Breast epithelium (tissue), 4 donors: ENCODE measurements at places on chromosomes 7 and 10. TPM values are rescaled to one million over a fixed set of nuclear protein-coding genes. Genes with fewer than 3 reads are reported as not detected.
A peak's percentile ranks its signal among the peaks of the same experiment; 100 is the strongest.

Gene MMP21
- not detected for total RNA-seq

DNA sequence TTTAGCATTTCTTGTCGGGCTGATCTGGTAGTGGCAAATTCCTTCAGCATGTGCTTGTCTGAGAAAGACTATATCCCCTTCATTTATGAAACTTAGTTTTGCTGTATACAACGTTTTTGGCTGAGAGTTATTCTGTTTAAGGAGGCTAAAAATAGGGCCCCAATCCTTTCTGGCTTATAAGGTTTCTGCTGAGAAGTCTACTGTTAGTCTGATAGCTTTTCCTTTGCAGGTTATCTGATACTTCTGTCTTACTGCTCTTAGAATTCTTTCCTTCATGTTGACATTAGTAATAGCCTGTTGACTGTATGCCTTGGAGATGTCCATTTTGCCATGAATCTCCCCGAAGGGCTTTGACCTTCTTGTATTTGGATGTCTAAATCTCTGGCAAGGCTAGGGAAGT lies 9.9 kb downstream of the CASP7 start:
- no peaks in the 10 kb centered on the region for H3K27me3 ChIP-seq
- H3K27ac ChIP-seq: no peak overlapping the region
- no peak overlapping the region for H3K4me3 ChIP-seq
- DNase-seq: no peak

- H3K27ac ChIP-seq: no peak overlapping the region
- no peaks in the 10 kb centered on the region for H3K4me1 ChIP-seq
- H3K36me3 ChIP-seq: no peaks in the 10 kb centered on the region
- DNase-seq: no peak
- H3K4me3 ChIP-seq: no peak overlapping the region
- H3K27me3 ChIP-seq: no peaks in the 10 kb centered on the region
These were observed 13.5 kb downstream of the RPA3 start for GRCh38 chr7:7704867-7705266.

GRCh38 chr7:37916673-37917660 lies at the start of gene SFRP4:
Gene SFRP4 (minus strand): TSS chr7:37916817. CDS start chr7:37916537, 280 bp downstream.
- no peaks in the 10 kb centered on the region for H3K36me3 ChIP-seq
- no peaks in the 10 kb centered on the region for H3K4me1 ChIP-seq
- peak within 1 kb of the TSS; percentile 70 for H3K4me3 ChIP-seq
- peak within 1 kb of the TSS; percentile 76 for H3K27ac ChIP-seq
- DNase-seq: no peak

DNA sequence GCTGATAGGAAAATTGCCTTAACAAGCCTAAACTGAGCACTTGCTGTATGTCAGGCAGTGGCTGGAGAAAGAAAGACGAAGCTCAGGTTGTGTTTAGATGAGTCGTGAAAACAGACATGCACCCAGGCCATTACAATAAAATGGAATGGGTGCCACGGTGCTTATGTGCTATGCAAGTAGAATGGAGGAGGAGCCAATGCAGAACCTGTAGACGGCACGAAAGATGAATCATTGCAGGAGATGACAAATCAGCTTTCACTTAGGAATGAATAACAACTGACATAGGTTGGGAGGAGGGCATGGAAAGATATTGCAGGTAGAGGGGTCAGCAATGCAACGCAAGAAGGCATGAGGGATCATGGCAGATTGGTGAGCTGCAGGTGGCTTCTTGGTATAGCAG lies 61.2 kb upstream of the ARHGAP21 start:
- H3K36me3 ChIP-seq: no peaks in the 10 kb centered on the region
- no peak for DNase-seq
- peak overlapping the region; percentile 38 for H3K27ac ChIP-seq
- H3K27me3 ChIP-seq: no peaks in the 10 kb centered on the region
- H3K4me1 ChIP-seq: no peaks in the 10 kb centered on the region

DNA sequence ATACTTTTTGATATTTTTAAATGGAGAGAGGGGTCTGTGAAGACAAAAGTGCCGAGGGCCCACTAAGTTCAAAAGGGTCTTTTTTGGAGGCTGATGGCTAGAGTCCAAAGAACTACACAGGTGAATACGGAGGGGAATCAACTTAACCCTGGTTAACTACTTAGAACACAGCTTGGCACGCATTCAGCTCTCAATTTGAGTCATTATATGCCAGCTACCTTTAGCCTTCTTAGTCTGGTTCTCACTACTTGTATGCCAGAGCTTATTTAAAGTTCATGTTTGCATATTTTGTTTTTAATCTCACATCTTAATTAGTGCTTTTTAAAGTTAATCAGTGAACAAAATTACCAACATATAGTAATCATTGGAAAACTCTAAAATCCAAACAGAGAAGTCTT lies 80.8 kb downstream of the VWDE start:
- no peak overlapping the region for H3K27ac ChIP-seq
- DNase-seq: no peak
- no peak overlapping the region for H3K4me3 ChIP-seq
- H3K36me3 ChIP-seq: no peaks in the 10 kb centered on the region
- no peaks in the 10 kb centered on the region for H3K27me3 ChIP-seq
- H3K4me1 ChIP-seq: no peaks in the 10 kb centered on the region

- DNase-seq: no peak
- H3K27me3 ChIP-seq: no peaks in the 10 kb centered on the region
- no peak overlapping the region for H3K27ac ChIP-seq
- no peaks in the 10 kb centered on the region for H3K4me1 ChIP-seq
These were observed 182.8 kb upstream of the TNS3 start for GRCh38 chr7:47764746-47765145.

DNA sequence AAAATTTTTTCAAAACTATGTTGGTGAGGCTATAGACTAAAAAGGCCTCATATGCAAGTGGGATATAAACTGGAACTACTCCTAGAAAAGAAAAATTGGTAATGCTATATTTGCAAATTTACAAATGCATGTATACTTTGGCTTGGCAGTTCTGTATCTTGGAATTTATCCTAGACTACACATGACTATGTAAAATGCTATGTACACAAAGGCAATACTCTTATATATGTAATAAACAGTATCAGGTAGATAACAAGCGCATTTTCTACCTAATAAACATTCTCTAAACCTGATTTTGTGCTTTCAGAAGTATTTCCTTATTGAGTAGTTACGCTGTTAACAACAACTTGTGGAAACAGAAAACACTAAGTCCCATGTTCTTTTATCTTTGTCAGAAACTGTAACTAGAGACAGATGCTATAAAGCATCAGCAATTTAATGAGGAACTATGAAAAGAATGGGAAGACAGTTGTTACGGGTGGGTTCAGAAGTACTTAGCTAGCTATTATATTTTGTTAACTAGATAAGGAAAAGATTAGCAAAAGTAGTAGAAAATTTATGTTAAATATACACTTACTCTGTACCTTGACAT lies 107.8 kb downstream of the ARHGAP12 start:
- H3K27ac ChIP-seq: no peak overlapping the region
- H3K27me3 ChIP-seq: no peaks in the 10 kb centered on the region
- H3K4me3 ChIP-seq: no peak overlapping the region
- no peak for DNase-seq
- H3K4me1 ChIP-seq: no peaks in the 10 kb centered on the region
- H3K36me3 ChIP-seq: no peaks in the 10 kb centered on the region

DNA sequence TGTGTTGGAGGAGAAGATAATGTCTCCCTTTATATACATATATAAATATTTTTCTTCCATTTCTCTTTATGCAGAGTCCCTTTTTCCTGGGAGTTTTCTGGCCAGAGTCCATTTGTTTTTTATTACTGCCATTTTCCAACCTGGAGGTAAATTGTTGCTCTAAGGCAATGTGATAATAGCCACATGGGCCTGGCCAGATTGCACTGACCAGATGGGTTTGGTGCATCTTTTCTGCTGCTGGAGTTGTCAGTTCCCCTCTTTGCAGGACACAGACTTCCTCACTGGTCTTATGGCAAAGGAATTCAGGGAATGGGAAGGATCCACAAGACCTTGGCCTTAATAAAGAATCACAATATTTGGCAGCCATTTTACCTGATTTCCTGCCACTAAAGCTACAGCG lies 254.9 kb downstream of the SORCS3 start:
- H3K27me3 ChIP-seq: no peaks in the 10 kb centered on the region
- H3K27ac ChIP-seq: no peak overlapping the region
- DNase-seq: no peak

Gene VAX1
- not detected for total RNA-seq

GRCh38 chr10:121236621-121237020 lies 361.6 kb downstream of the FGFR2 start:
- no peaks in the 10 kb centered on the region for H3K36me3 ChIP-seq
- H3K27ac ChIP-seq: no peak overlapping the region
- no peak for DNase-seq
- no peak overlapping the region for H3K4me3 ChIP-seq
- H3K27me3 ChIP-seq: peaks cover 3% of the 10 kb centered on the region
- H3K4me1 ChIP-seq: no peaks in the 10 kb centered on the region

Gene OPN4
- not detected for total RNA-seq

Gene TRIM73
- total RNA-seq: 4.8 TPM

DNA sequence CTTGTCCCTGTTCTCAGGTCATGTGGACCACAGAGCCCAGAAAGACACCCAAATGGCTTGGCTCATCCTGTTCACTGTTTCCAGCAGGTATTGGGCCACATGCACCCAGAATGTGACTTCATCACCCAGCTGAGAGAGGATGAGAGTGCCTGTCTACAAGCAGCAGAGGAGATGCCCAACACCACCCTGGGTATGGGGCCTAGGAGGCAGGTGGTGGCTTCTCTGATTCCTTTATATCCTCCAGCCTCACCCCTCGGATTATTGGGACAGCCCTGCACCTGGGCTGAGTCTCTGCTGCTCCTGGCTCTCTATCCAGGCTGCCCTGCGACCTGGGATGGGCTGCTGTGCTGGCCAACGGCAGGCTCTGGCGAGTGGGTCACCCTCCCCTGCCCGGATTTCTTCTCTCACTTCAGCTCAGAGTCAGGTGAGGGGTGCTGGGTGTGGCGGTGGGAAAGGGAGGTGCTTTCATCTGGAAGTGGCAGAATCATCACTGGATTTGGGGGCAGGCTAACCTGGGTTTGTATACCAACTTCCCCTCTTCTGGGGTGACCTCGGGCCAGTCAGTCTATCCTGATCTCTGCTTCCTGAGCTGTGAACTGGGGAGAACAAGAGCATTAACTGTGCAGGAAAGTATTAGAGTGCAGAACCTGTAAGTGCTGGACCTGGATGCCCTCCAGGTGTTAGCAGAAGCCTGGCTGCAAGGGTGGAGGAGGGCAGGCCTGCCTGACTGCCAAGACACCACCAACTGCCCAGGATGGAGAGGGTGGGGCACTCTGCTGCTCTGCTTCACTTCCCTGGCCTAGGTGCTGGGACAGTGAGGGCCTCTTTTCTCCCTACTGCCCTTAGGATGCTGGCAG lies 5.2 kb downstream of the GHRHR start:
- no peak overlapping the region for H3K4me3 ChIP-seq
- no peak for DNase-seq
- H3K27me3 ChIP-seq: no peaks in the 10 kb centered on the region
- no peak overlapping the region for H3K27ac ChIP-seq
- no peaks in the 10 kb centered on the region for H3K36me3 ChIP-seq
- no peaks in the 10 kb centered on the region for H3K4me1 ChIP-seq

GRCh38 chr10:29415876-29416275 lies 127.0 kb downstream of the LYZL1 start:
- no peaks in the 10 kb centered on the region for H3K27me3 ChIP-seq
- no peak overlapping the region for H3K4me3 ChIP-seq
- DNase-seq: no peak
- no peak overlapping the region for H3K27ac ChIP-seq

Gene RHEB
- total RNA-seq: 99.3 TPM
